ENCODE measurements at places on chromosomes 3 and 15.

DNA sequence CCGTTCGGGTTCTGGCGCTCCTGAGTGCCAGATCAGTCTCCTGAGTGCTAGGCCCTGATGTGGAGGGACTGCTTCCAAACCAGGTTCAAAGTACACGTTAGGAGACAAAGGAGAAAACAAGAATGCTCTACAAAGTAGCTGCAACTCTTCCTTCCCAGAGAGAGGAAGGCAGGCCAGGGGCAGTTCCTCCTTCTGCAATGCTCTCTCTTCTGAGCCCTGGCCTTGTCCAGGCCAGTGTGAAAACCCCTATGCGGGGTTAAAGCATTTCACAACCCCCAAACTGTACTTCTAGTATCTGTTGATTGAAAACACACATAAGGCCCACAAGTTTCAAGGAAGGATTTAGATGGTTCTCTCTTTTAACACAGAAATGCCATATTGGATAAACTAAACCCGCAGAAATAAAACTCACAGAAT lies 9.7 kb upstream of the CALML4 start:
- no peak for DNase-seq

DNA sequence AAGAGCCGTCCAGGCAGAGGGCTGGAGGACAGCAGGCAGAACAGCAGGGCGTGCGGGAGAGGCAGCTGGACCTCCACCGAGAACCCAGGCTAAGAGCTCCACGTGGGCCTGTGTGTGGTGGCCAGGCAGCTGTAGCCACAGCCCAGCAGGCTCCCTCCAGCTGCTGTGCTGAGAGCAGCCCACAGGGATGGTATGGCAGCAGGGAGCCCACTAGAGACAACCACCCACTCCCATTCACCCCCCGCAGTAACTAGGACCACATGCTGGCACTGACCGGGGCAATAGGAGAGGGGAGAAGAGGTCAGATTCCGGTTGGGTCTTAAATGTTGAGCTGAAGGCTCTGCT lies 25.6 kb upstream of the MUSTN1 start:
- DNase-seq: no peak

DNA sequence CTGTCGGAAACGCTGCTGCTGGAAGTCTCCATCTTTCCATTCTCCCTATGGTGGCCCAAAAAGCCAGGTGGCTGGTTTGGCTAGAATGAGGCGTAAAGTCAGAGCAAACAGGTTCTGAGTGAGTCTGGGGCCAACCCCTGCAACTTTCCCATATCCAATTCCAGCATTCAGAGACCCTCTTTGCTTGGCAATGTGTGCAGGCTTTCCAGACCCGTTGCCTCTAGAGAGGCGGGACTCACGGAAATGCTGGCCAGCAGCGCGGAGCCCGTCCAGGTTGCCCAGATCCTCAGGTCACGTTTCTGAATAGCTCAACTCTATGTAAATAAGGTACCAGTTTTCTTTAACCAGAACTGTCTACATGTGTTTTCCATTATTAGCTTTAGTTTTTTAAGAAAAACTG lies 68.0 kb downstream of the VGLL4 start:
- no peak for DNase-seq

DNA sequence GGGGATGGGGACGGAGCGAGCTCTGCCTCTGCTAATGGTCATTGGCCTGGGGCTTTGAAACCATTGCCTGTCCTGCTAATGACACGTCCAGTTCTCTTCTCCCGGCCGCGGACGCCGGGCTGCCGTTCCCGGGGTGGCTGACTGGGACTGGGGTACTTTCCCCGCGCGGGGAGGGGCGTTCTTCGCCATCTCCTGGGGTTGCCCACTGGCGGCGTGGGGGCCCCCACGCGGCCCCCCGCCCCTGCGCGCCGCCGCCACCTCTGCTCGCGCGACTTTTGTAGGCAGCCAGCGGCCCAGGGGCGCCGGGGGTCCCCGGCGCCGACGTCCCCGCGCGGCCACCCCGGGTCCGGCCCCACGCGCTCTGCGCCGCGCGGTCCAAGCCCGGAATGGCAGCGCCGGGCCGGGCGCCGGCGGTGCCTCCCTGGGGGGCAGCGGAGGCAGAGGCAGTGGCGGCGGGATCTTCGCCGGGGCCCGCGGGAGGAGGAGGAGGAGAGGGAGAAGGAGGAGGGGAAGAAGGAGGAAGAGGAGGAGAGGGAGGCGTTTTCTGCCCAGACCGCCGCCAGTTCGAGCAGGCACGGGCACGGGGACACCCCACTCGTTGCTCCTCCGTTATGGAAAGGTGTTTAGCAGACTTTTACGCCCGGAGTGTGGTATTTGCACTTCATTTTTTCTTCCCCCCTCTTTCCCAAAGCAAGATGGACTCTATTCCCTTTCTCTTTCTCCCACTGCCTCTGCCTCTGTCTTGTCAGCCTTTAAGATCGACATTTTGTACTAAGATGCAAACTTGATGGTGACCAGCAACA lies 2.3 kb downstream of the BBX start:
- peak; percentile 40 for DNase-seq

DNA sequence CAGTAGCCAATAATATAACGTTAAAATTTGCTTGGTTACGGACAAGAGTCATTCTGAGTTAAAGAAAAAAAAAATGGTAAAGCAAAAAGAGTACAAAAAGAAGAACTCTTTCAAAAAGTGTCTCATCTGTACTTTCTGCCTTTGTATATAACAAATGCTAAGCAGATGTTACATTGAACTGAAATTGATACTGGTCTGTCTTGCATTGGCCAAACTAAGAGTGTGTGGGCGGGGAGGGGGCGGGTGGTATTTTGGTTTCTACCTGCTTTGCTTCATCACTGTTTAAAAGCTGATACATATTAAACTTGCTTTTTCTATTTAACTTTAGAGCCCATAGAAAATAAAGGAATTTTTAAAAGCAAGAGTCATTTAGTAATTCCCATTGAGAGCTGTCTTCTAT lies 215.0 kb upstream of the THBS1 start:
- DNase-seq: no peak

- DNase-seq: no peak
Measured at GRCh38 chr15:45573961-45574629, 13.1 kb upstream of the BLOC1S6 start.

- DNase-seq: no peak
Measured at GRCh38 chr3:174132006-174132405, 727.1 kb upstream of the NAALADL2 start.

DNA sequence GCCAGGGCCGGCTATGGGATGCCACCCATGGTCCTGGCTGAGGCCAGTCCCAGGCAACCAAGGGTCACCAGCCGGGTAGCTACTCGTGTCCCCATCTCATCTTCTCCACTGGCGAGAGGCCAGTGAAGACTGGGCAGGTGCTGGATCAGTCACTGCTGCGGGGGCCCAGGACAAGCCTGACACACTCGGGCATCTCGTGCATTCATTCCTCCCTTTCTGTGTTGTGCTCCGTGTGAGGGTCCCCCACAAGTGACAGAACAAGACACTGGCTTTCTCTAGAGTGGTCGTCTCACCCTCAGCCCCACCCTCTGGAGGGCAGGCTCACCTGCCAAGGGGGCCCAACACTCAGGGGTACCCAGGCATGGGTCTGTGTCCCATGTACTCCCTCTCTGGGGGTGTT lies 48.4 kb downstream of the ROPN1B start:
- no peak for DNase-seq

DNA sequence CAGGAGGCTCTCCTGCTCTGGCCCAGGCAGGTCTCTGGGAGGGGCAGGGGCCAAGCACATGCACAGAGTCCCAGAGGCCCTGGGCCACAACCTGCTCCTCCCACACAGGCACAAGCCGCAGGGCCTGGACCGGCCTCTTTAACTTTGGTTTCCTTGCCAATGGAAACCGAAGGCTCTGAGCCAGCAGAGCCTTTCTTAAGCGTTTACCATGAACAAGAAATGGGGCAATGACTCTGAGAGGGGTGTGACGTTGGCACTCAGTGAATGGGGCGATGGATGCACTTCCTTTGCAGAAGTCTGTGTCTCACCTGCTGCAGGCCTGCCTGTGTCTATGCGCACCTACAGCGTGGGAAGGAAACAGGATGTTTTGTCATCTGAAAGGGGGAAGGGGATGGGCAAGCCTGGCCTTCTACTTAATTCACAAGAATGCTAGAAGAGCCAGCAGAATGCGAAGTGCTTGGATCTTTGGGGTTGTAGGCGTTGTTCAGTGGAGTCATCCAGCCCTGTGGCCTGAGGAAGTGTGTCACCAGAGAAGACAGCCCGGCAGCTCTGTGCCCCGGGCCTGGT lies 41.8 kb downstream of the IFT122 start:
- DNase-seq: no peak

- DNase-seq: no peak
Measured at GRCh38 chr3:160141485-160142185, 83.6 kb upstream of the C3orf80 start.

DNA sequence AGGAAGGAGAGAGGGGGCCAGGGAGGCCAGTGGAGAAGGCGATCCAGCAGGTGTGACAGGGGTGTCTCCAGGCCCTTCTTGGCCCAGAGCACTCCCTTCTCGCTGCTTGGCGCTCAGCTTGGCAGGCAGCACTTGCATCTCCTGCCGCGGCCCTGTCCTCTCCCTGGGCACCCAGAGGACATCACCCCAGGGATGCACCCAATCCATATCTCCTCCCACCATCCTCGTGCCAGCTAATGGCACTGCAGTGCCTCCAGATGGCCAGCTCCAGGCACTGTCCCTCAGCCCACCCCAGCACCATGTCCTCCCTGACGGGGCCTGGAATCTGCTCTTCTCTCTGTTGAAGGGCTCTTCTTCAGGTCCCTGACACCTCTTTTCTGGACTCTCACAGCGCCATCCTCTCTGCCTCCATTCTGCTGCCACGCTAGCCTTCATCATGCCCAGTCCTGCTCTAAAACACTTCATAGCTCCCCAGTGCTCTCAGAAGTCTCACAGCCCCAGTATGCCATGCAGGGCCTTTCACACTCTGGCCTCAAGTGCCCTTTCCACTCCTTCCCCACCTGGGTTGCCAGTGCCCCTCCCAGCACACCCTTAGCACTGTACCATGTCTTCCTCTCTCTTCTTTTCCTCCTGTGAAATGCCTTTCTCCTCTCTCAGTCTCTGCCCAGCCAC lies 106.8 kb upstream of the SLC6A11 start:
- DNase-seq: no peak

- no peak for DNase-seq
Measured at GRCh38 chr3:114285648-114286230, 8.1 kb upstream of the TIGIT start.

GRCh38 chr3:134644731-134645514 lies 5.9 kb downstream of the KY start:
- no peak for DNase-seq

DNA sequence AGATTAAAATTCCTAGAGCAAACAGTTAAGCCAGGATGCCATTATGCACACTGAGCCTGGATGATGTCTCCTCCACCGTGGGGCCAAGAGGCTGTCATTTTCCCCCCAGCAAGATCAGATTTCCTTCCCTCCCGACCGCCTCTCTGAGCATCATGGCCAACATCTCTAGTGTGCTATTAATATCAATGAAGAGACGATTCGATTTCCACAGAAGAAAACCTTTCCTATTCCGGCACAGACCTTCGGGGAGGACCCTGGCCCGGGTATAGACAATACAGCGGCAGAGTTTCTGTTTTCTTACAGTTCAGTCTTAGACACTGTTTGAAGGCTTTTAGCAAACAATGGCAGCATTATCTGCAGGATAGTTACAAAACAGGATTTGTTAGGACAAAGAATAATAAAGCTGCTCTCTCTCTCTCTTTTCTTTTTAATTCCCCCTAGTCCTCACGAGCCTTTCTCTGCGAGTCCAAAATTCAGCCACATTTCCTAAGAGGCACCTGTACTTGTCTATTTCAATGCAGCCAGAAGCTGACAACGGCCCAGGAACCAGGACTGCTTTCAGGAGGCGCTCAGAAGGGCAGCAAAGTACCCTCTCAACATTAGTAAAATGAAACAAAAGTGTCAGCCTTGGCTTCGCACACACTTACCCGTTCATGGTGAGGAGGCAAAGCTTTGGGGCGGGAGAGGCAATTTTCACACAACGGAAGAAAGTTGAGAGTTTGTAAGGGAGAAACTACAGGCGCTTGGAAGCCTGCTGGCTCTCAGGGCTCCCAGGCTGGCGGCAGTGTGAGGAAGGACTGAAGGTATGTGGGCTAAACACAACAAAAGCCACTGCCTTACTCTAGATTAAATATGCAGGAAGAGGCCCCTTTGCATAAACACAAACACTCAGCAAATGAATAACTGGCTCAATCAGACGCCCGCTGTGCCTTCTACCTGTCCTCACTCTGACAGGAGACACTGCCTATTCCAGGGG lies 278.0 kb downstream of the FOXP1 start:
- peak; percentile 27 for DNase-seq

- DNase-seq: no peak
Measured at GRCh38 chr15:71790081-71790480, 20.3 kb upstream of the NR2E3 start.

- DNase-seq: no peak
Measured at GRCh38 chr3:87197531-87197930, 29.6 kb upstream of the CHMP2B start.

DNA sequence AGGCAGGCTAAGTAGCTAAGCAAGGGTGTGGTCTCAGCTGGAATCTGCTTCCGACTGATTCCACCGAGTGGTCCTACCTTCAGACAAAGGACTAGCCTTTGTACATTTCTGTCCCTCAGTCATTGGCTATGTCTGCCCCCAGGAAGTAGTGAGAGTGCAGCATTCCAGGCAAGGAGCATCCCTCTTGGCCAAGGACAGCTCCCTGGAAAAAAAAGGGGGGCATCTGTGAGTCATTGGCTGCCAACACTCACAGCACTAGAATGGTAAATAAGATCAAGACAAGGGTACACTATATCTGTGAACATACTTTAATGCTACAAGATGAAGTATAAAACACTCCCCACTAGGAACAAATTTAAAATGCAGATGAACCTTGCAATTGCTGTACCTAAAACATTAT lies 66.8 kb downstream of the STAC start:
- no peak for DNase-seq

DNA sequence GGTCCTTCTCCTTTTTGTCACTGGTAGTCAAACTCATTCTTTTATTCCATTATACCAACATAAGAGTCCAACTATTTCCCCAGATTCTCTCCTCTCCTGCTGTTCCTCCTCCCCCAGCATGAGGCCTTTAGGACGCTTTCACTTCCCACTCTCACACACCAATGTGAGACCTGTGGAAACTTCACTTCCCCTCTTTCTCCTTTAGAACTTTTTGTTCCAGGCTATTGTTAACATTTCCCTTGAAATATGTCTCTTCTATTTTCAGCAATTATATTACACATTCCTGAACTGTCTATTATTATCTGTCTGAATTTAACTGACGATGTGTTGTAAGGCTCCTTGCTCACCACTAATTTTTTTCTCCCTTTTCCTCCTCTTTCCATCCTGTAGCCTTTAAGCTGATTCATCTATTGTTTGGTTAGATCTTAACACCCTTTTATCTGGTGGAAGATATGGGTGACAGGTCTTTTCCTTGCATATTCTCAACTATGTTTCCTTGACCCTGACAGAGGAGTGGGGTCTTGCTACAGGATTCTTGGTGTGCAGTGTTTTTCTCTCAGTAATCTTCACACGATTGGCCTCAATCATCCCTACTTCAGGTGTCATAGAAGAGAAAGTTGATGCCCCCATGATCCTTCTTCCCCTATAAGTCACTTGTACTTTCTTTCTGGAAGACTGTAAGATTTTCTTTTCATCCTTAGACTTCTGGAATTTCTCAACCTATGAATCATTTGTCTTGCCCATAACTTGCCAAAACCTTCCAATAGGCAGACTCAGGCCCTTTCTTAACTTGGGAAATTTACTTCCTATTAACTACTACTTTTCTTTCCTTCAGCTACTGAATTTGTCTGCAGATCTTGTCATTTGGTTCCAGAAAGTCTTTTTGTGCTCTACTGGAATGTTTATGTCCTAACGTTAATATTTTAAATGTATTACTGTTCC lies 5.9 kb downstream of the CYP19A1 start:
- DNase-seq: no peak

GRCh38 chr15:37071134-37071533 lies 29.2 kb downstream of the MEIS2 start:
- DNase-seq: no peak

GRCh38 chr3:80374423-80374822 lies 606.6 kb upstream of the ROBO1 start:
- DNase-seq: no peak
